ENCODE measurements at places on chromosomes 13 and 19. TPM values are rescaled to one million over a fixed set of nuclear protein-coding genes. Genes with fewer than 3 reads are reported as not detected.

- no peak for DNase-seq
Measured at GRCh38 chr19:7699417-7700401, 2.2 kb downstream of the FCER2 start.

DNA sequence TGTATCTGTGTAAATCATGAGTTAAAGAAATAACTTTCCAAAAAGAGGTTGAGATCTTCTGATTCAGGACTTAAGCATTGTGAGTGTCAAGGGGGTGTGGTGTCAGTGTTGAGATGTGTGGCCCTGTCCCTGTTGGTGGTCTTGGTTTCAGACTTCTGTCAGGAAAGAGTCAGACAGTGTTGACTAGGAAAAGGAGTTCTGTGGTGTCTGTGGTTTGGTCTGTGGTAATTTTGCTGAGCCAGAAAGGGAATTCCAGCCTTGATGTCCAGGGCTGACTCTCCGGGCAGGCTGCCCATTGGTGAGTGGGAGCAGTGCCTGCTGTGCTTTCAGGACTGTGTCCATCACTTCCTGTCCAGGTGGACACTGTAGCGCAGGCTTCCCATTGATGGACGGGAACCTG lies 39.8 kb upstream of the IGFL4 start:
- DNase-seq, result no peak

The CEACAM6 gene
- total RNA-seq, result 0.26 TPM

DNA sequence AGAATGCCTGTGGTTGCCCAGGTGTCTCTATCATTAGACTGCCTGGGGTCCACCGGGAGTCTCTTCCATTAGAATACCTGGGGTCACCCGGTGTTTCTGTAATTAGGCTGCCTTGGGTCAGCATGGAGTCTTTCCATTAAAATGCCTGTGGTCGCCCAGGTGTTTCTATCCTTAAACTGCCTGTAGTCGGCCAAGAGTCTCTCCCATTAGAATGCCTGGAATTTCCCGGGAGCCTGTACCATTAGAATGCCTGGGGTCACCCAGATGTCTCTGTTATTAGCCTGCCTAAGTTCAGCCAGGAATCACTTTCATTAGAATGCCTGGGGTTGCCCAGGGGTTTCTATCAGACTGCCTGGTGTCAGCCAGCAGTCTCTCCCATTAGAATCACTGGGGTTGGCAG lies 1492.8 kb downstream of the UQCRFS1 start:
- DNase-seq, result no peak

The LYPD5 gene
- 0.87 TPM for total RNA-seq

DNA sequence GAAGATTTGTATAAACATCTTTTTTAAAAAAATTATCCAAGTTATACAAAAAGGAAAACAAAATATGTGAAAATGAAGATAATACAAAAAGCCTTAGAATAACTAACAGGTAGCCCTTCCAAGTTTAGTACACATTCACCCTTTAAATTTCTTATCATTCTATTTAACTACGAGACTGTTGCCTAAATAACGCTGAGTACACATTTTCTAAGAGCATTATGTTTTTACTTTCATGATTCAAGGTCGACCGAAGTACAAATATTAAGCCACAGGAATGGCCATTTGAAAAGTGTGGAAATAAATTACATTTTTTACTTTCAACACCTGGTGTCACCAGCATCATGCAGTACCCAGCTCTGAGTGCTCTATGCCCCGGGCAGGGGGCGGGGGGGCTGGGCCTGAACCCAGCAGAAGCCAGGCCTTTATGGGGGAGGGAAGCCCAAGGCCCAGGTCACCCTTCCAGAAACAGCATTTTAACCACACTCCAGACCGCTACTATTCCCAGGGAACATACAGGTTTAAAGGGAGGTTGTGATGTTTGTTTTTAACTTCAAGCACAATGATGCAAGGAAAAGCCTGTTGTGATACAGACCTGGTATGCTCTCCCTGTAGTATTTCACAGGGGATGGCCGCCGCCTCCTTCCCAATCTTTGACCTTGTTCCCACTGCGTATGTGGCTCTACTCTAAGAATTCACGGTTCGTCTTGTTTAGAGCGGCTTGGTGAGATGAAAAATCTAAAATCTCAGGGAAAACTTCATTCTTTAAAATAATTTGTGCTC lies 24.0 kb downstream of the GGACT start:
- no peak for DNase-seq

GRCh38 chr19:53357821-53358581 lies 7.5 kb upstream of the ZNF525 start:
- no peak for DNase-seq

- no peak for DNase-seq
Measured at GRCh38 chr19:58557221-58558065, 968 bp downstream of the UBE2M start.

DNA sequence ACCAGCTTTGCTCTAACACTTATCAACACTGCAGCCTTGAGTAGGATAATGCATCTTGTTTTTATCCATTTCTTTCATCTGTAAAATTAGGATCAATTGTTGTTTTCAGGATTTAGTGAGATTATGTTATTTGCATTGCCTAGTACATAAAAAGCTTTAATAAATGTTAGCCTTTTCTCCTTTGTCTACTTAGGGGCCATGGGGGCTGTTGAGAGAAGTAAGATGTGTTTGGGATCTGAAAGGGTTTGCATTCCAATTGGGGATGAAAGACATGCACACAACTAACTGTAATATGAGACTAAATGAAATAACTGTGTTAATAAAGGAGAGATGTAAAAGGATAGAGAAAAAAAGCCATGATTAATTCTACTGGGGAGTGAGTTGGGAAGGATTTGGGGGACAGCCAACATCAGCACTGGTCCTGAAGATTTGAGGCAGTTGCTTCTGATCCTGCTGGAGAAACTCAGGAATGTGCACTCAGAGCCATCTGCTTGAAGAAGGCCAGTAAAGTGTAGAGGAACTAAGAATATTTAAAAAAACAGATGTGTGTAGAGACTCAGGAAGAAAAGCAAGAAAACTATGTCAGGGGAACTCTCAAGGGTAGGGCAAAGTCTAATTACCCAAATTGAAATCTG lies 236.3 kb downstream of the OLFM4 start:
- DNase-seq, result no peak

GRCh38 chr19:18220632-18221275 lies 5.5 kb downstream of the PDE4C start:
- DNase-seq, result no peak

The CGB1 gene
- total RNA-seq, result not detected

DNA sequence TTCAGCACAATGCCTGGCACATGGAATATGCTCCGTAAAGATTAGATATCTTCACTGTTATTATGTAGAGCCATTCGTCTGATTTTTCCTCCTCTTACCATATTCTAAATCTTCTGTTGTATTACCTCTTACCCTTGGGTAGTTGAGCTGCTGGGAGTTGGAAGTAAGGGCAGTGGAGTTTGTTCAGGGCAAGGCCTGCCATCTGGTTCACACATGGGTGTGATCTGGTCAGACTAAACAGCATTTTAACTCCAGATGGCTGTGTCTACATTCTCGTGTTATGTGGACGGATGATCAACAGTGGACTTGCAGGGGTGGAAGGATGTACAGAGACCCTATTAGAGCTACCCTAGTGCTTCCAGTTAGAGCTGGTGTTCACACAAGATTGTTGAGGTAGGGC lies 164.9 kb downstream of the ZIC5 start:
- DNase-seq, result no peak

DNA sequence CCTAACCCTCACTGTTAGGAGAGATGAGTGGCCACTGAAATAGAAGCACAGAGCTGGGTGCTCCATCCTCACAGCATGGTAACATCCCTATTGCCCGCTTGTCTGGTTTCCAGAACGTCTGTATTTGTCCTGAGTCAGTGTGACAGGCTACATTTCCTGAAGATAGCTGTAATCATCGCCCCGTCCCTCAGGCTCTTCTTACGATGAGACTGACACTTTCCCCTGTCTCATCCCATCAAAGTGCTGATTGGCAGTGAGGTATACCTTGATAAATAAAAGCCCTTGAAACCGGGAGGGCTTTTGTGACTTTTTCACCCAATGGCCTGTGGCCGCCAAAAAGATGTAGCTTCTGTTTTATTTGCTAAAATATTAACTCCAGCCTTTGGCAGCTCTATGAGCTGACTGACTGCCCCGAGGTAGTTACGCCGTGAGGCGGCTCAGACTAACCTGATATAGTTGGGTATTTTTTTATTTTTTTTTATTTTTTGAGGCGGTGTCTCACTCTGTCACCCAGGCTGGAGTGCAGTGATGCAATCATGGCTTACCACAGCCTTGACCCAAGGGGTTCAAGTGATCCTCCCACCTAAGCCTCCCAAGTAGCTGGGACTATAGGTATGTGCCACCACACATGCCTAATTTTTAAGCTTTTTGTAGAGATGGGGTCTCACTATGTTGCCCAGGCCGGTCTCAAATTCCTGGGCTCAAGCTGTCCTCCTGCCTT lies 5.7 kb upstream of the LRRC4B start:
- DNase-seq, result no peak

DNA sequence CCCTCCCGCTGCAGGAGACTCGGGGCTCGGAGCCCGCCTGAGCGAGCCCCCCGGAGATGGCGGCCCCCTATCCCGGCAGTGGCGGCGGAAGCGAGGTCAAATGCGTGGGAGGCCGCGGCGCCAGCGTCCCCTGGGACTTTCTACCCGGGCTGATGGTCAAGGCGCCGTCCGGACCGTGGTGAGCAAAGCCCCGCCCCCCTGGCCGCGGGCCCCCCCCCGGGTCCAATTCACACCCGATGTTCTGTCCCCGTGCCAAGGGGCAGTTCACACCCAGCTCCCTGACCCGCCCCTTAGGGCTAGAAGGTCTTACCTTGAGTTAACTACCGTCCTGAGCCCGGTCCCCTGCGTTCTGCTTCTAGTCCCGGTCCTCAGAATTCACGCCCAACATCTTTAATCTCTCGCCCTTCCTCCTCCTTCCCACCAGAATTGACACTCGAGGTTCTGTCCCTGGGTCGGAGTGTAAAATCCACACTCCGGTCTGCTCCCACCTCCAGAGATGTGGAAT lies 1.4 kb downstream of the NPAS1 start:
- no peak for DNase-seq

- no peak for DNase-seq
Measured at GRCh38 chr13:95100525-95101433, 200.5 kb downstream of the ABCC4 start.

The FCHO1 gene
- total RNA-seq, result 53.0 TPM

DNA sequence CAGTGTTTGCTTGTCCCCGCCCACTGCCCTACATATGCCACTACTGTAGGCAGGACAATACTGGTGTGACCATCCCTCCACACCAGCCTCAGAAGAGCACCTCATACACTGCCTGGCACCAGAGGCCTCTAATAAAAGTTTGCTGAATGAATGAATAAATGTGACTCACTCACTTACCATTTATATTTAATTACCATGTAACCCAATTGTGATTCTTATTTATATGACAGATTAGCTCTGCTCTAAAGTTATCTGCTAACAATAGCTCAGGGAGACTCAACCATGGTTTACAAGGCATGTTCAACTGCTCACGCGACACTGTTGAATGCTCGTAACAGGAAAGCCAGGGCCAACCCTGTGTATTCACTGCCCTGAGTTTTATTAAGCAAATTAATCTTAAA lies 66.0 kb upstream of the DOCK9 start:
- no peak for DNase-seq

The C19orf81 gene
- 0.95 TPM for total RNA-seq

- no peak for DNase-seq
Measured at GRCh38 chr13:105097521-105097920, 1437.9 kb downstream of the EFNB2 start.

The CD22 gene
- total RNA-seq, result 1.4 TPM

GRCh38 chr19:49567861-49568441 lies 12.4 kb downstream of the NOSIP start:
- DNase-seq, result peak; percentile 48

The RPS5 gene
- 2,287 TPM for total RNA-seq

DNA sequence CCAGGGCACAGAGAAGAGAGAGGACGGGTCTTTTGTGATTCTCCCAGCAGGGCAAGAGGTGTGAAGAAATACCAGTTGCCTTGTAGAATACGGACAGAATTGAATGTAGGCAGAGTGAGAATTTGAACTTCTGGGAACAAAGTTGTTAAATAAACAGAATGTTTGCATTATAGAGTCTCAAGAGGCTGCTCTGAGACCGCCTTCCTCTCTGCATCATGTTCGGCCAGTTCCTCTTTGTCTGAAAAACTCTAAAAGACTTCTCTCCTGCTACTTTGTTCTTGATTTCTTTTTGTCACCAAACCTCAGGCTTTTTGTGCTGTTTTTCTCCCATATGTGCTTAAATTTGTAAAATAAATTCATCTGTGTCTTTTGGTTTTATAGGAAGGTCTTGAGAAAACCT lies 256.4 kb downstream of the DLEU7 start:
- no peak for DNase-seq

- DNase-seq, result no peak
Measured at GRCh38 chr13:48527955-48528354, 4.9 kb downstream of the RCBTB2 start.

- DNase-seq, result no peak
Measured at GRCh38 chr19:41449865-41450178, 6.9 kb downstream of the ERICH4 start.

GRCh38 chr13:28022848-28023518 lies 34.5 kb upstream of the URAD start:
- no peak for DNase-seq

The CYP2A6 gene
- 0.50 TPM for total RNA-seq

GRCh38 chr13:113948034-113948742 lies 25.7 kb downstream of the C13orf46 start:
- no peak for DNase-seq

DNA sequence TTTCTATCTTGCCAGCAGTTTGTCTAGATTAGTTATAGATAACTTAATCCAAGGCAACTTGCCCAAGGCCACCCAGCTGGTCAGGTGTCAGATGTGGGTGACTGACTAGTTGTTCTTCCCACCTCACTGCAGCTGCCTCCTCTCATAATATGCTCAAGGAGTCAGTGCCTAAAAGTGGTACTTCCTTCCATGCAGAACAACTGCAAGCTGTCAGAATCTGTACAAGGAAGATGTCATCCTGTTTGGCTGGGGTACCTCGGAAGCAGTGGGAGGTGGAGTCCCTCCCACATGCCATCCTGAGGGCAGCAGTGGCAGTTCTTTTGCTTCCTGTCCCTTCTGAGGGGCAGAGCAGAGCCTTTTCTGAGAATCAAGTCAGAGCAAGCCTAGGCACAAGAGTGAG lies 193.2 kb upstream of the RFC3 start:
- no peak for DNase-seq

DNA sequence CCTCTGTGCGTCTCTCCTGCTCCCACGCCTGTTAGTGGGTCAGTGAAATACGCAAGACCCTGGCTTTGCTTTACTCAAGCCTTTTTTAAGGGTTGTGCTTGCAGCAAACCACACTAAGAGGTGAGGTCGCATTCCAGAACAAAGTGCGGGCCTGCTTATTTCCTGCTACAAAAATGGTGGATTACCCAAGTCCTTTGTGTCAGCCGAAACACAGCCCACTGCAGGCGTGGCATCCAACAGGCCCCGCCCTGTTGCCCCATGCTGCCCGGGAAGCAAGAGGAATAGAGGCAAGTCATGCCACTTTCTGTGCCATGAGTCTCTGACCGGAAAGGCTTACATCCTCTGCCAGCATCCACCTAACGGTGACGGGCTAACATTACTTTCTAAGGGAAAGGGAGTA lies 7.7 kb upstream of the IRS2 start:
- no peak for DNase-seq

DNA sequence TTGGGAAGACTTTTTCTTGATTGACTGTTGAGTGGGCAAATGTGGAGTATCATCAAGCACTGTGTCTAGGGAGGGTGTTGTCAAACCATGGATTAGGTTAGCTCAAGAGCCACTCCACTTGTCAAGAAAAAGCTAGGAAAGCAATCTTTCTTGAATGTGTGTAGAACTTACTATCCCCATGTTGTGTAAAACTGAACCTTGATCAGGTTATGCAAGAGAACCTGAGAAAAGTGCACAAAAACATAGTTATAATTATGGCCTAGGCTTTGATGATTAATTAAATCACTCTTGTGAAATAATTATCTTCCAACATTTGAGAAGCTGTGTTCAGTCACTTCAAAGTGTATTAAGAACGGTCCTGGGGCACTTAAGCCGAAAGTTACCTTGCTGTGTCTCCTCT lies 238.2 kb upstream of the OBI1 start:
- no peak for DNase-seq
